Dermis microvascular lymphatic vessel endothelial cell (primary cell): ENCODE measurements at places on chromosomes 1 and 21. TPM values are rescaled to one million over a fixed set of nuclear protein-coding genes. Genes with fewer than 3 reads are reported as not detected.

Gene KRTAP19-3
- total RNA-seq = not detected in 2 replicates

Gene EPHA2
- total RNA-seq = 71.1 and 112 TPM in 2 replicates

Gene HIVEP3
- total RNA-seq = 0.77 and 1.4 TPM in 2 replicates

Gene OR2T2
- not detected in 2 replicates for total RNA-seq

Gene MYBPH
- not detected in 2 replicates for total RNA-seq

Gene SPRR2A
- total RNA-seq = not detected in 2 replicates

Gene NR0B2
- total RNA-seq = not detected in 2 replicates

Gene DMRTA2
- total RNA-seq = under 0.01 TPM in 1 of 2 replicates, not detected in the other

Gene CXADR
- 48.3 and 75.1 TPM in 2 replicates for total RNA-seq

Gene LDLRAD2
- total RNA-seq = 0.13 TPM in 1 of 2 replicates, not detected in the other

Gene USH2A
- total RNA-seq = not detected in 2 replicates

Gene TIAM1
- total RNA-seq = 0.38 and 0.64 TPM in 2 replicates

Gene CAPN8
- total RNA-seq = not detected in 2 replicates

Gene TNN
- under 0.01 TPM in 1 of 2 replicates, not detected in the other for total RNA-seq

DNA sequence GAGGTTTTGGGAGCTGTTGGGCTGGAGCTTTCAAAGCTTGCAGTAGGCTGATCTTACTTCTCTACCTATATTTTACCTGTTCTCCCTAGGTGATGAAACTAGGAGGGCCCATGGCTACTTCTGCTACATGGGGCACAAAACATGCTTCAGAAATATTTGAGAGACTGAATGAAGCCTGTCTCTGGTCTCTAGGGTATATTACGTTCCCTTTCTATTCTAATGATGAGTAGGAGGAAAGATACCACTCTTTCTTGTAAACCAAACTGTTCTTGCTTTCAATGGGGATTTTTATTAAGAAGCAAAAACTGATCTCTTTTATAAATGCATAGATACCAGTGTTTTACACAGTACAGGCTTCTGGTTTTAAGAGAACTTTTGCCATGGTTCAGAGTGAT lies 103.1 kb downstream of the GALNT2 start:
- no peak for DNase-seq

DNA sequence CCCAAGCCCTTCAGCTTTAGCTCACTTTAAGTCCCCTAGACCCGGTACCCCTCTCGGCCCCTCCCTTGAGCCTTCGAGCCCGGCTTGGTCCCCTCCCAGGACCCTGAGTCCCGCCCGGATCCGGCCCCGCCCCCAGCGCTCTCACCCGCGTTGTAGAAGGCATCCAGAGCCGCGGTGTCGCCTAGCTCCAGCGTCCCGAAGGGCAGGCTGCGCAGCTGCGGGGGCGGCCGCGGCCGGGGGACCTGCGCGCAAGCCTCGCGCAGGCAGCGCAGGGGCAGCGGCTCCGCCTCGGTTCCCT lies 699 bp downstream of the MAP3K6 start:
- DNase-seq = peak; percentile 35

DNA sequence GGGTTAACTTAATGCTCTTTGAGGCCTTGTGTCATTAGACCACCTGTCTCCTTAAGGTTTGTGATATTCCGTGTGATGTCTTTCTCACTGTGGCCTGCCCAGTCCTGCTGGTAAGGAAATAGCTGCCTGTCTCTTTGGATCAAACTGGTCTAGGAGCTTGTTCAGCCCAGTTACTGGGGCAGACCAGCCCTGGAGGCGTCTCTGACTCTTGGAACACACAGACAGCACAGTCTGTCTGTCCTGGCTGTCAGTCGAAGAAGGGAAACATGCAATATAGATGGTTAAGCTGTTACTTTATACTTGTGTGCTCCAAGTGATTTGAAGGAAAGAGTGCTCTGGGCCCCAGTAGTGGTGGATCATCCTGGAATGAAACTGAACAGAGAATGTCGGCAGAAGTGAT lies 20.4 kb downstream of the PBX1 start:
- DNase-seq = no peak

DNA sequence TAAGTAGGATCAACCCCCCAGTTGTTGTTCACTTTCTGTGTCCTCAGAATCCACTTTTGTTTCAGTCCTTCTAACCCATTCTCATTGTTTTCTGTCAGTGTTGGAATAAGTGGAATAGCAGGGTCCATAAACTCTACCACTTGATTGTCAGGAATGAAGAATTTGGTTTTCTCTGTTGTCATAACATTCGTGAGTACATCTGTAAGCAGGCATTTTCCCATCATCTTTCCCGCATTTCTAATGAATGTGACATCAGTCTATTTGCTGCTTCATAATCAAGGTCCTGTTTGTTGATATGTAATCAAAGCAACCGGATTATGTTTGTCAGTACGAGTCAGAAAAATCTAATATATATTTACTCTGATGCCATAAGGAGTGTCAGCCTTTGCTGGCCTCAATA lies 147.1 kb downstream of the KIF26B start:
- DNase-seq = peak; percentile 16

DNA sequence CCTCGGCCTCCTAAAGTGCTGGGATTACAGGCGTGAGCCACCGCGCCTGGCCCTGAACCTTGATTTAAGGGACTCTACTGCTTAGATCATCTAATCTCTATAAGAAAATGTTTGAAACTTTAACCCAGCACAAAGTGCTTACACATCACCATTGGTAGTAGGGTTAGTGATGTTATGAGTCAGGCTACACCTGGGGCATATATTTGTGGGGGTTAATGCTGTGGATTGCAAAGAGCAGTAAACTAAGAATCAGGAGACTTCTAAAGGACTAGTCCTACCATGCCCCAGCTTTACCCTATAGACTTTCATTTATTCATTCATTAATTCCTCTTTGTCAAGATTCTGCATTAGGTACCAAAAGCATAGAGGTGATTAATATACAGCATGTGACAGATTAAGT lies 880.5 kb downstream of the TTLL7 start:
- no peak for DNase-seq

DNA sequence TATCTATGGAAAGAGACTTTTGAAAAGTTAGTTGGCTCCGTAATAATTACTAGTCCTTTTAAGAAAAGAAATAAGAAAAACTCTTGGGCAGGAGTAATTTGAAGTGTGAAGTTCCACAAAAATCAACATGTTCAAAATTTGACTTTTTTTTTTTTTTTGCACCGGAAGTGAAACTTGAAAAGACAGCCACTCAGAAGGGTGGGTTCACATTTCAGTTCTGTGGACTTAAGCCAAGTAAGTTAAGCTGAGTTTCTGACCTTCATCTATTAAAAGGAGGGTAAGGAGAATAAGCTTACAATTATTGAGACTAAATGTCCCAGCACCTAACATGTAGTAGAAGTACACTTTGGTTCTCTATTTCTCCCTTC lies 11.0 kb downstream of the RO60 start:
- no peak for DNase-seq

GRCh38 chr21:25903607-25904006 lies 168.8 kb downstream of the GABPA start:
- DNase-seq = no peak

- DNase-seq = no peak
Measured at GRCh38 chr1:184582411-184582810, 172.2 kb downstream of the EDEM3 start.

GRCh38 chr1:63663301-63663700 lies 70.1 kb downstream of the PGM1 start:
- DNase-seq = no peak

DNA sequence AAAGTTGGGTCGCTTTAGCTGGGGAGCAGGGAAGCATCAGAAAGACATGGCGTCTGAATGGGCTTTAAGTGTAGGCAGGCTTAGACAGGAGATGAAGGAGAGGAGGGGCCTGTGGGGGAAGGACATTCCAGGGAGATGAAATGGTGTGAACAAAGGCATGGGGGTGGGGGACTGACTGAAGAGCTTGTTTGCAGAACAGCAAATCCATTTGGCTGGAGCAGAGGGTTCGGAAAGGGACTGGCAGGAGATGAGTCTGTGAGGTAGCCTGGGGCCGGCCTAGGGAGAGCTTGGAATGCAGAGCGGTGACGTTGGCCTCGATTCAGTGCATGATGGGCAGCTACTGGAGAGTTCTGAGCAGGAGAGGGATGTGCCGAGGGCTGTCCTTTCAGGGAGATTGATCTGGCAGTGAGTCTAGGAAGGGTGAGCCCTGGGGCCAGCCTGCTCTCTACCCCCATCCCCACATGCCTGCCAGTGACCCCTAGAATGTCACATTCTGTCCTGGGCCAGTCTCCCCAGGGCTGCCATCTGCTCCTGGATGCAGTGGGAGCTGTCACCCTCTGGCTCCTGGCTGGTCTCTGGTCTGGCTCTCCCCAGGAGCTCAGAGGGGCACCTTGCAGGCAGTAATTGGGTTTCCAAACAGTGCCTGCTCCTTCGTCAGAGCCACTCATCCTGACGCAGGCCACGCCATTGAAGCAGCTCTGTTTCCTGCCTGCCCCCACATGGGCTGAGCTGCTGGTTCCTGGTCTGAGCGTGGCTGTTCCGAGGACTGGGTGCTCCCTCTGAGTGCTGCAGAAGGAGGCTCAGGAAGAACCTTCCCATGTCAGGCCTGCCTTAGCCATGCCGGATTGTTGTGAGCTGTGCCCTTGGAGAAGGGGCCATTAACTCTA lies 22.3 kb upstream of the TMEM222 start:
- DNase-seq = no peak

- DNase-seq = no peak
Measured at GRCh38 chr1:69126796-69127195, 440.9 kb upstream of the LRRC7 start.

DNA sequence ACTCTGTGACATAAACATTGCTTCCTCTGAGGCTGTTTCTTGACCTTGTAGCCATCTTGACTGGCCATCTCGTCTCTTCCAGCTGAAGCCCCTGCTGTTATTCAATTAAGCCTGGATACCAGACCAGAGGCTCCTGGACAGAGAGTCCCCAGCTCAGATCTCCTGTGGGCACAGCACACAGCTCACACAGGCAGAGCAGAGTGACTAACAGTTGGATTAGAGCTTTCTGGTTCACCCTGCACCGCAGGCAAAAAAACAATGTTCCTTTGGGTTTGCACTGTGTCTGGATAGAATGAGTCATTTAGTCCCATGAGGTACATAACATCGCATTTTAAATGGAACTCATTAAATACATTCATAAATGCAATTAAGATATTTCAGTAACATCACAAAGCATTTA lies 33.4 kb upstream of the USH2A start:
- no peak for DNase-seq

DNA sequence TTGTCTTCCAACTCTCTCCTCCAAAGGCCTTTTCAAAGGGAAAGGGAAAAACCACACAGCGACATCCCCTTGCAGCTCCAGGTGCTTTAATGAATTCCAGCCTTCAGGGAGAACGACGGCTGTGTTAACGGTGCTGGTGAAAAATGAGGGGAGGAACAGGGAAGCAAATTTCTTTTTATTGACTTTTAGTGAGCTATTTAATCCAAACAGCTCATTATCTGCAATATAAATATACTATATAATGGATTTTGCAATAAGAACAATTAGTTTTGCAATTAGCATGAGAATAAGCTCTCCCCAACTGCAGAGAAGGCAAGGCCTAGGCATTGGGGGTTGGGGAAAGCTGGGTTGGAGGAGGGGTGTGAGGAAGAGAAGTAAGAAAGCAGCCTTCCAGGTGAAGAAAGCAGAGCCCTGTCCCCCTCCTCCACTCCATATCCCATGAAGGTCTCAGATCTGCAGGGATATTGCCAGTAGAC lies 159.0 kb upstream of the ZC3H12A start:
- DNase-seq = no peak

GRCh38 chr1:165143437-165144065 lies 213.0 kb downstream of the LMX1A start:
- DNase-seq = no peak

DNA sequence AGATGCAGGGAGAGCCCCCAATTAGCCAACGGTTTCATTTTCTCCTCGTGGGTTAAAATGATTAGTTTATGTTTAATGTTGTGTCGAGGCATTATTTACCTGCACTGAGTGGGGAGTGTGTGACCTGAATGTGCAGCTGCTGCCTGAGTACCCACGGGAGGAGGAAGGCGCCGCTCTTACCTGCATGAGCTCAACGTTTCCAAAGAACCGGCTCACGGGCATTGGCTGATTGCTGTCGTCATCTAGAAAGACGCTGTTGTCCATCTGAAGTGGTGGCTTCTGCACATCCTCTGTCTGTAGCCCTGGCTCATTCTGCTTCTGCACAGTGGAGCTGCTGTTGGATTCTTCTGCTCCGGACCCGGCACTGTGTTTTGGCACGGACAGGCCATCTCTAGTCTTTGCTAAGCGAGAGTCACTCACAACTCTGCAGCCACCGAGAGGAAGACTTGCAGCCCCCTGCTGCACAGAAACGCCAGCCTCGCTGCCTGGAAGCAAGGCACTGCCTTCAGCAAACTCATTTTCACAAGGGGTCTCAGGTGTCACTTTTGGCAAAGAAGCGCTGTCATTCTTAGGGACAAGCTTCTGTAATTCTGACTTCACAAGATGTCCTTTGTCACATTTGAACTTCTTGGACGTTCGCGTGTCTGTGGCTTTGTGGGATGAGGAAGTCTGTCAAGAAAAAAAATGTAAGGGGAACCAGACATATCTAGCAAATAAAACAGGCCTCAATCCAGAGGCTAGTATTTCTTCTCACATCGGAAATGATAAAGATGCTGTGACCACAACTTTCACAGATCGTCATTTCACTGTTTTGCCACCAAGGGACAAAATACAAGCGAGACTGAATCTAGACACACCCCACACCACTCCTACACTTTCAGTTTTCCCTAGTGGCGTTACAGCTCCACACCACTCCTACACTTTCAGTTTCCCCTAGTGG lies 9.4 kb downstream of the C1orf174 start:
- no peak for DNase-seq

DNA sequence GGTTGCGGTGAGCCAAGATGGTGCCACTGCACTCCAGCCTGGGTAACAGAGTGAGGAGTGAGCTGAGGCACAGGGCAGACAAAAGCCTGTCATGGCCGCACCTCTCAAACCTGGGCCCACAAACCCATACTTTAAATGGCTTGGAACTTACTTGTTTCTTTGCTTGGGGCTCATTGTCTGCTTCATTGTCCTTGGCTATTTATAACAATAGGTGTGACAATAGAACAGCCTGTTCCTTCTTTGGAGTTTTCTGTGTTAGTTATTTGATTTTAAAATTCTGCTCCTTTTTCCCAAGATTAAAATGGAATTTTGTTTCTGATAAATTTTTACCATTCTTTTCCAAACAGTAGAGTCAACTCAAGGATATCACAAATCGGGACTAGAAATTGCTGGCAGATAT lies 94.7 kb downstream of the PBX1 start:
- no peak for DNase-seq

GRCh38 chr1:151039521-151039920 lies 3.1 kb downstream of the BNIPL start:
- DNase-seq = no peak

GRCh38 chr1:118659646-118660045 lies 328.5 kb downstream of the TBX15 start:
- DNase-seq = peak; percentile 3

GRCh38 chr1:17400725-17401341 lies 28.8 kb downstream of the PADI6 start:
- no peak for DNase-seq

DNA sequence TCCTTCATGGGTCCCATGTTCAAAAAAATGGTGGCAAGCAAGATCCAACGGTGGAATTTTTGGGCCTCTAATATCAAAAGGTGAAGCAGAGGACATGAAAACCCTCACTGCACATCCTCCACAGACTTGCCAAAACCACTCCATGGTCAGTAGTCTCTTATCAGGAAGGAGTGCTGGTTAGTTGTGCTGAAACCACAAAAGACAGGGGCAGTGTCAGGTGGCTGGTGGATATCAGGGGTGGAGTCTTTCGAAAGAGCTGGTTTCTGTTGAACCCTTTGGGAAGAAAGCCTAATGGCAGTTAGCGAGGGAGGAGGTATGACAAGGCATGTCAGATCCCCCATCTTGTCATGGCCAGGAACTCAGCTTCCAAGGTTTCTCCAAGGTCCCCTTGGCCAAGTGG lies 395.9 kb upstream of the CAMK1G start:
- no peak for DNase-seq
